ENCODE measurements at places on chromosomes 6 and 20.

GRCh38 chr6:113693851-113694250, 163.3 kb upstream of the MARCKS start:
- DNase-seq: no peak

DNA sequence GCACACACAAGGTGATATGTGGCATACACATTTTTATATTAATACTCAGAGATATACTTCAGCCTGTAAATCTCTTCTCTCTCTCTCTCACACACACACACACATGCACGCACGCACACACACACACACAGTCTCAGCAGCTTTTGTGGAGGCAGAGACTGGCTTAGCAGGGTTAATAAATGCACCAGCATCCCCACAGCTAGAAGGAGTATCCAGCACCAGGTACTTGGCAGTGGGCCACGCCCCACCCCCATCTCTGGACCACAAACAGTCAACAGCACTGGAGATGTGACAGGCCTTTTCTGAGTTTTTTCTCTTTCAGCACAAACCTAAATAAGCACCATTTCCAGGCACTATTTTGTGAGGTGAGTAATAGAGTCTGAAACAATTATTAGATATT, 47.3 kb upstream of the LRFN2 start:
- DNase-seq: peak; percentile 90

DNA sequence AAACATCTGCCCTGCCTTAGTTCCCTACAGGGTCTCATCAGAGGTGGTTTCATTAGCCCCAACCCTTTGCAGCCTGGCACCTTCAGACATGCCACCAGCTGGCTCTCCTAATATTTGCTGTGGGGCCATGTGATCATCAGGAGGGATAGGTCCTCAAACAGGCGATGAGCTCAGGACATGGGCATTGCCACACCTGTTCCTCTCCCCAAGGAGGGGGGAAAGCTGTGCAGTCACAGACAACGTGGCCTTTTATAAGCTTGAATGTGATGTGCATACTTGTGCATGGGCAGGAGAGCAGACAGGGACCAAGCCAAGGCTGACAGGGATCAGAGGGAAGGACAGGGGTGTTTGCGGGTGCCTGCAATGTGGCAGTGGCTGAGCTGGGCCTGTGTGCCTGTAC, 78.8 kb upstream of the ZNFX1 start:
- peak; percentile 79 for DNase-seq

DNA sequence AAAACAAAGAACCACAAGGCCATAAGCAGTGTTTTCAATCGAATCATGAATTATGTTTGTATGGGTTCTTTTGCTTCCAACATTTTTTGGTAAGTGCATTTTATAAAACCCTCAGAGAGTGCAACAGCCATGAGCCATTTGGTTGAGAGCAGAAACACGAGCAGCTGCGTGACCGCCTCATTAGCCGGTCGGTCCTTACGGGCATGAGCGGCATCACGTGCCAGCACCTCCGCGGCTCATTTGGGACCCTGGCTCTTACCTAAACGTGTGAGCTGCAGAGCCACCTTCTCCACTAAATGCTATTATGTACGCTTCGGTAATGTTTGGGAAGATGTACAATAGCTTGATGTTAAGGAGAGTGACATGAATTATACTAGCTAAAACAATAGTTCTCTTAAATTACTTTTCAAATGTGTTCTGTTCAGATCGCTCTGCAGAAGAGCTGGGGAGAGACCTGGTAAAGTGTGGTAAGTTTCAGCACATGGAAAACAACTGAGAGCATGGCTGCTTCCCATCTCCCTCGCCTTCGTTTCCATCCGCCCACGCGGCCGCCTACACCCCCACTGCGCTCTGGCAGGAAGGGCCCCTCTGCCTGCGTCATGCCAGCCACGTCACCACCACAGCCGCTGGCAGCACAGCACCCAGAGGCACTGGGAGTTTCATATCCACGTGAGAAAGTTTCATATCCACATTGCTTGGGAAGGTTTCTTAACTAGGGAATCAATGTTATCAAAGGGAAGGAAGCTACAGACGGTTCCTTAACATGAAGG, 23.7 kb upstream of the PDE10A start:
- DNase-seq: no peak

DNA sequence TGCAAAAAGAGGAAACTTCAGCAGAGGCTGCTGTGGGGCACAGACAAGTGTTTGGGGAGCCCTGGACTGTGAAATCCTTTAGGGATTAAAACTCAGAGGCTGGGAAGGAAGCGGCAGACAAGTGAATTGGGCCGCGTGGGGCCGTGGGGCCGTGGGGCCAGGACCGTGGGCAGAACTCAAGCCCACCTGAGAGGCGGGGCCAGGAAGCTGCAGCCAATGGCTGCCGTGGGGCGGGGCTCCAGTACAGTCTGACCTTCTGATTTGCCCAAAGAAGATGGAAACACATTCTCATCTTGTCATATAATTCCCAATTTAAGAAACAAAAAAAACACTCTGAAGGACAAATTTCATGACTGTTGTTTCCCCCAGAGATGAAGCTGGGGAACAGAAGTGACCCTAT, 55.4 kb downstream of the ANKRD60 start:
- no peak for DNase-seq

- DNase-seq: no peak
Measured at GRCh38 chr6:23420659-23421350, 705.2 kb upstream of the NRSN1 start.

Data from COR-L47 (cell line).